NCI-H187 (cell line): ENCODE measurements at places on chromosomes 4 and X.
A peak's percentile ranks its signal among the peaks of the same experiment; 100 is the strongest.

GRCh38 chrX:67720344-67720743 is 176.5 kb downstream of the AR start:
- DNase-seq, result no peak

DNA sequence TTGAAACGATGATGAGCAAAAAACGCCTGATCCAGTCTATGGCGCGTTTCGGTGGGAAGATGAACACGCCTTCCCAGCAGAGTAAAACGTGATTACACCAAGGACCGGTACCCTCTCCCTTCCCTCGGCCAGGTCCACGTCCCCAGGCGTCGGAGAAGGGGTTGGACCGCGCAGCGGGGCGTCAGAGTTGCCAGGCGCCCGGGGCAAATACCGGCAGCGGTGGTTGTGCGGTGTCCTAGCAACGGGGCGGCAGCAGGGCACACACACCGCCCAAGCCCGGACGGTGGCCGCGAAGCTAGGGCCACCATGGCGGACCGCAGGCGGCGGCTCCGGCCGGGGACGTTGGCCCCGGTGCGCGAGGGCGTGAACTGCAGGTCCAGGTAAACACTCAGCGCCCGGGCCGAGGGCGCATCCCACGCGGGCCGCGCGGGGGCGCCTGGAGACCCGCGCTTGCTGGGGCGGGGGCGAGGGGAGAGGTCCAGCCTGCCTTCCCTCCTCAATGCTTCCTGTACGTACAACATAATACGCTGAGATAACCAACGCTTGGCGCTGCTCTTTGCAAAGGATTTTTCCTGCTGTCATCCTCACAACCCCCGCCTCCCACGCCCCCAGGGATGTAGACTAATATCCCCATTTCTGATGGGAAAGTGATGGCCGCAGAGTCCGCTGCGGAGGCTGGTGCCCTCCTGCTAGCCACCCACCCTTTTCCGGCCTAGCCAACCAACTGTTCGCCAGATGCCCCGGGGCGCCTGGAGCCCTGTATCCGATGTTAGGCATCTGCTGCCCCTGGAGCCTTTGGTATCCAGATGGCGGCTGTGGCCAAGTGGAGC is at the start of gene FAM47E:
Gene FAM47E, plus strand, starts transcription at position 281 of the 830 bp plus-strand sequence. Its CDS starts 26 bp downstream, at position 307.
- peak; percentile 52 for DNase-seq

GRCh38 chr4:88456670-88457306 is at the start of gene HERC5:
TSS of gene HERC5 (plus strand) at chr4:88457119. CDS start at chr4:88457270, 151 bp downstream.
- peak; percentile 68 for DNase-seq

GRCh38 chr4:4942658-4943057 is 76.6 kb downstream of the CYTL1 start:
- DNase-seq, result no peak

DNA sequence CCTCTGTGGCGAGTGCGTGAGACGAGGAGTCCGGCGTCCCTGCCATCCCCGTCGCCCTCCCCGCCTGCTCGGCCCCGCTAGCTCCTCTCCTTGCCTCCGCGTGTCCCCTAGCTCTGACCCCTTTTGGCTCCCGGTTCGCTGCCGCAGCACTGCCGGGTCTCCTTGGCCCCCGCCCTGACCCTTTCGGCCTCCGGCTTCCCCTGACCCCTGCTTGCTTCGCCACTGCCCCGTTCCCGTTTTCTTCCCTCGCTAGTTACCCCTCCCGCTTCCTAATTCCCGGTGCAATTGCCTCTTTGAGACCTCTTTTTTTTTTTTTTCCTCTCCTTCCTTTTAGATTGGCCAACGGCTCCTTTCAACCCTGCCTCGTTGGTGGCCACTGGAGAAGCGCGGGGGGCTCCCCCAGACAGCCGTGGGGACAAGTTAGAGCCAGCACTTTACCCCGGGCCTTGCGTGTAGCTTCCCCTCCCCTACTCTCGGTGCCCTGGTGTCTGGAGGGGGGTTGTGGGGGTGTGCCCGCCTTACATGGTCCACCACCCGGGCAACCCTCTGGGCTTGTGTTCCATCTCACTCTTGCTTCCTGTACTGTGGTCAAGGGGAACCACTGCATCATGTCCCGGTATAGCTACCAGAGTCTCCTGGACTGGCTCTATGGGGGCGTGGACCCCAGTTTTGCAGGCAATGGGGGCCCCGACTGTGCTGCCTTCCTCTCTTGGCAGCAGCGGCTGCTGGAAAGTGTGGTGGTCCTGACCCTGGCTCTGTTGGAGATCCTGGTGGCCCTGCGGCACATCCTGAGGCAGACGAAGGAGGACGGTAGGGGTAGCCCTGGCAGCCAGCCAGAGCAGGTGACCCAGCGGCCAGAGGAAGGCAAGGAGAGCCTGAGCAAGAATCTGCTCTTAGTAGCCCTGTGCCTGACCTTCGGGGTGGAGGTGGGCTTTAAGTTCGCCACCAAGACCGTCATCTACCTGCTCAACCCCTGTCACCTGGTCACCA is 548 bp downstream of the TMEM164 start:
- DNase-seq, result no peak

DNA sequence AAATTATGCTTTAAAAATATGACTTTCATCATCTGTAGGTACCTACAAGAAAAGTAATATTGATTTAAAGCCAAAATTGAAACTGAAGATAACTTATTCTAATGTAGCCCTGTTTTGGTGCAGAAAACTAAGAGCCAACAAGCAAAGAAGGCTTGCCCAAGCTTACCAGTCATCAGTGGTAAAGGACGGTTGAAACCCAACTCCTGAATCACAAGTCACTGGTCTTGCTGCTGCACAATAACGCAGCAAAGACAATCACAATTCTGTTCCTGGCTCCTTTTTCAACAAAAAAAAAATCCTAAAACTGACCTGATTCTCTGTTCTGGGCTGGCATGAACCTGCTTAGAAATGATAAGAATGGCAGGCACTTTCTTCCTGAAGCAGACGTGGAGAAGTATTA is 34.5 kb downstream of the WDFY3 start:
- DNase-seq, result no peak

DNA sequence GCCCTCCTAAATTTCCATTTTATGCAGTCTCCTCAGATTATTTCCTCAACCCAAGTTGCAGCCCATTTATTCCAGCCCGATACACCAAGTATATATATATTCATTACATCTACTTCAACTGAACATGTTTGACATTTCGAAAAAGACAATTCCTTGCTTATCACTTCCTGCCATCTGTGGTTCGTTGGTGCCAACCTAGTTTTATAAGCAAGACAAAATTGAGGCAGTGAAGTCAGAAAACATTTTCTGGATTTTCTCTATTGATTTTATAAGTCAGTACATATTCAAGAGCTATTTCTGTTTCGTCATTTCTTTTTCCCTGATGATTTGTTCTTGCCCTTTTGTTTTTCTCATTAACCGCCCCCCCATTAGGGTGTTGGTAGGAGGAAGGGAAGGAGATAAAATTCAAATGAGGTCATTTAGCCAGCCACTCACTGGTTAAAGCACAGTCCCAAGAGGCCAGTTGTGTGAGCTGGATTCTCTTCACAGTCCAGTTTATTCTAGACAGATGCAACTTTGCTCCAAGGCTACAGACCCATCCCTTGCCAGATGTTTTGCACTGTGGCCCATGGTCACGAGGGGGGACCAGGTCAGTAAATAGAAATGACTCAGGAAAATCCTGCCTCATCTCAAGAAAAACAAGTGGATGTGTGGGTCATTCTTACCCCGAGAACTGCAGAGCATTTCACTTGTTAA is 20.3 kb upstream of the VEGFD start:
- DNase-seq, result no peak

DNA sequence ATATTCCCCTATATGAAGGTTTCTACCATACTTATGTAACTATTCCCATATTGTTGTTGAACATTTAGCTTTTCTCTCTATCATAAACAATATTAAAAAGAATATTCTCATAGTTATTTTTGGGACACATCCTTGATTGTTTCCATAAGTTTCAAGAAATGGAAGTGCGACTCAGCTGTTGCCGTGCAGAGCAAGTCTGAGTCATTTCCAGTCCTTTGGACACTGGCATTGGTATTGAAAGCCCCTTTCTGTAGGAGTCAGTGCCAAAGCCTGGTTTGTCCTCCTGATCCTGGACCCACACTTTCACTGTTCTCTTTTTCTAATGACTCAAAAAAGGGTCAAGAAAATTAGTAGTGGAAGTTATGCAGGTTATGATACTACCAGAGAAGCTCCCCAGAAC is 108.3 kb upstream of the DIAPH2 start:
- no peak for DNase-seq

- DNase-seq, result no peak
Observed at GRCh38 chrX:7164174-7164573, 16.2 kb upstream of the PUDP start.

- DNase-seq, result no peak
Observed at GRCh38 chr4:138192113-138192512, 50.0 kb downstream of the SLC7A11 start.

DNA sequence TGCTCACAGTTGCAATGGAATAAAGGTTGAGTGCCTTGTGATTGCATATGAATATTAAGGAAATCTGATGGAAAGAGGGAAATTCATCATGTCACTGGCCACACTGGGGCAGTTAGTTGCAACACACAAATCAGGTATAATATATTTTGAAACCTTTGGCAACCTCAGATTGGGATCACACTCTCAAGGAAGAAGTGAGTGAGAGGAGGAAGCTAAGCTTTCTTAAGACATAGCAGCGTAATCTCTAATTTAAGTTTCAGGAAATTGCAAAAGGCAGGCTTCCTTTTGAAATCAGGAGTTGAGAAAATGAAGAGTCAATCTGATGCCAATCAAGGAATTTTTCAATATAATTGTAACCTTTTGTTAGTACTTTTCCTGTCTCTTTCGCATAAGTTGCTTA is 12.3 kb upstream of the CLTRN start:
- DNase-seq, result no peak

- DNase-seq, result no peak
Observed at GRCh38 chrX:95797344-95797743, 887.3 kb upstream of the DIAPH2 start.

GRCh38 chr4:72194046-72194445 is 162.2 kb downstream of the NPFFR2 start:
- no peak for DNase-seq

GRCh38 chr4:38030023-38030422 is 69.8 kb downstream of the PTTG2 start:
- DNase-seq, result no peak

DNA sequence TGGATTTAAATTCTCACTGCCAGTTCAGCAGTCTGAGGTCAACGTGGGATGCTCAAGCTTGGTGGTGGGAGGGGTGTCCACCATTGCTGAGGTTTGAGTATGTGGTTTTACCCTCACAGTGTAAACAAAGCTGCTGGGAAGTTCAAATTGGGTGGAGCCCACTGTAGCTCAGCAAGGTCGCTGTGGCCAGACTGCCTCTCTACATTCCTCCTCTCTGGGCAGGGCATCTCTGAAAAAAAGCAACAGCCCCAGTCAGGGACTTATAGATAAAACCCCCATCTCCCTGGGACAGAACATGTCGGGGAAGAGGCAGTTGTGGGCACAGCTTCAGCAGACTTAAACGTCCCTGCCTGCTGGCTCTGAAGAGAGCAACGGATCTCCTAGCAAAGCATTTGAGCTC is 14.9 kb upstream of the RRAGB start:
- no peak for DNase-seq

DNA sequence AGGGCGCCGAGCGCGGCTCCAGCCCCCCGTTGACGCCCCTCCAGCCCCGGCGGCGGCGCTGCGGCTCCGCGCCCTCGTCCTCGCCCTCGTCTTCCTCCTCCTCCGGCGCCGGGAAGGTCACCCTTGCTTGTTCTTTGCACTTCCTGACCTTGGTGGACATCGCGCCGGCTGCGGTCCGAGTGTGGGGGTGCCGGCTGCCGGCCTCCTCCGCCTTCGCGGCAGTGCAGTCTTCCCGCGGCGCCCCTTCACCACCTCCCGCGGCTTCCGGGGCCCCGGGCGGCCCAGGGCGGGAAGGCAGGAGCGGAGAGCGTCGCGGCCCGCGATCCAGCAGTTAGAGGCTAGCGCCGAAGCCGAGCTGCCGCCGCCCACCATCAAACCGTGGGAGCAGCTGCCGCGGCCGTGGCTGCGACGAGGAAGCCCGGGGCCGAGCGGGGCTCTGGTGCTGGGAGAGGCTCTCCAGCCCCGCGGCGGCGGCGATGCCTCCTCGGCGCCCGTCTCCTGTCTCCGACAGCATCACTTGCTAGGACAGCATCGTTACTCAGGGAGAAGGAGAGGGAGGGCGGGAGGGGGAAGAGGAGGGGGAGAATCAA is at the start of gene TRPC3:
Gene TRPC3, minus strand, starts transcription at position 540 of the 590 bp plus-strand sequence. Its CDS starts 380 bp downstream, at position 160.
- DNase-seq, result no peak

- no peak for DNase-seq
Observed at GRCh38 chrX:129877401-129877800, 28.6 kb upstream of the UTP14A start.

DNA sequence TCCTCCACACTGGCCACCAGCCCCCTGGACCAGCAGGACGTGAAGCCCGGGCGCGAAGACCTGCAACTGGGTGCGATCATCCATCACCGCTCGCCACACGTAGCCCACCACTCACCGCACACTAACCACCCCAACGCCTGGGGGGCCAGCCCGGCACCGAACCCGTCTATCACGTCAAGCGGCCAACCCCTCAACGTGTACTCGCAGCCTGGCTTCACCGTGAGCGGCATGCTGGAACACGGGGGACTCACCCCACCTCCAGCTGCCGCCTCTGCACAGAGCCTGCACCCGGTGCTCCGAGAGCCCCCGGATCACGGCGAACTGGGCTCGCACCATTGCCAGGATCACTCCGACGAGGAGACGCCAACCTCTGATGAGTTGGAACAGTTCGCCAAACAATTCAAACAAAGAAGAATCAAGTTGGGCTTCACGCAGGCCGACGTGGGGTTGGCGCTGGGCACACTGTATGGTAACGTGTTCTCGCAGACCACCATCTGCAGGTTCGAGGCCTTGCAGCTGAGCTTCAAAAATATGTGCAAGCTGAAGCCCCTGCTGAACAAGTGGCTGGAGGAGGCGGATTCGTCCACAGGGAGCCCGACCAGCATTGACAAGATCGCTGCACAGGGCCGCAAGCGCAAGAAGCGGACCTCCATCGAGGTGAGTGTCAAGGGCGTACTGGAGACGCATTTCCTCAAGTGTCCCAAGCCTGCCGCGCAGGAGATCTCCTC is 600 bp downstream of the POU3F4 start:
- DNase-seq, result no peak

- no peak for DNase-seq
Observed at GRCh38 chrX:69080855-69081465, 84.3 kb downstream of the PJA1 start.

GRCh38 chrX:115650449-115650848 is 89.5 kb downstream of the PLS3 start:
- DNase-seq, result no peak

DNA sequence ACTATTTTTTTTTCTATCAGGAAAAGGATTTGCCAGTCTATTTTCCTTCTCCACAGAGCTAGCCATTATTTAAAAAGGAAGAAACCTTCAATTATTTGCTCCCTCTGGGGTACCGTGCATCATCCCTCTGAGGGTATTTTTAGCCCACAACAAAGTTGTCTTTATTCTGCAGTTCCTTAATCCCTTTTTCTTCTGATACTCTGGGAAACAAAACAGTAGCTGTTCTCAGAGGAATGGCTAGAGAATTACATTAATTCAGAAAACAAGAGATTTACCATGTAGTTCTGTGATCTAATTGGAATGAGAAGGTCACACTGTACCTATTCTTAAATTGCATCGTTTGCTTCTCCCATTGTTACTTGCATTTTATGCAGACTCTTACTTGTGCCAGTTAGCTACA is 1056.7 kb downstream of the STIM2 start:
- no peak for DNase-seq

- DNase-seq, result no peak
Observed at GRCh38 chr4:39942507-39942906, 35.2 kb downstream of the PDS5A start.

- no peak for DNase-seq
Observed at GRCh38 chr4:13432453-13432852, 51.7 kb downstream of the RAB28 start.
